Activated CD8-positive, alpha-beta memory T cell treated with anti-CD3 and anti-CD28 coated beads for 48 hours (primary cell): ENCODE measurements at places on chromosomes 6 and 20.

DNA sequence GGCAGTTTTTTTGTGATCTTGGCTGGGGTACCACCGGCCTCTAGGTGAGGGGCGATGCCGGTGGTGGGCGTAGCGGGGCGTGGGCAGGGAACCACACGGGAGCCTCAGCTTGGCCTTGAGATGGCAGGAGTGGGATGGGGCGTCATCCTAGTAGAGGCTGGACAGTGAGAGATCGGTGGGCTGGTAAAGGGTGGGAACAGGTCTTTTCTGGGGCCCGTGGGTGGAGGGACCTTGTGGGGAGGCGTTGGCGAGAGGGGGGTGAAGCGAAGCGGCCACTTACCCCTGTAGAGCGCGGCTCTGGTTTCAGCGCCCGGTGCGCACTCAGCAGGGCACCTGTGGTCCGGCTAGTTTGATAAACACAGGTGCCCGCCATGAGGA lies 12.0 kb downstream of the ITPR3 start:
- DNase-seq = no peak

DNA sequence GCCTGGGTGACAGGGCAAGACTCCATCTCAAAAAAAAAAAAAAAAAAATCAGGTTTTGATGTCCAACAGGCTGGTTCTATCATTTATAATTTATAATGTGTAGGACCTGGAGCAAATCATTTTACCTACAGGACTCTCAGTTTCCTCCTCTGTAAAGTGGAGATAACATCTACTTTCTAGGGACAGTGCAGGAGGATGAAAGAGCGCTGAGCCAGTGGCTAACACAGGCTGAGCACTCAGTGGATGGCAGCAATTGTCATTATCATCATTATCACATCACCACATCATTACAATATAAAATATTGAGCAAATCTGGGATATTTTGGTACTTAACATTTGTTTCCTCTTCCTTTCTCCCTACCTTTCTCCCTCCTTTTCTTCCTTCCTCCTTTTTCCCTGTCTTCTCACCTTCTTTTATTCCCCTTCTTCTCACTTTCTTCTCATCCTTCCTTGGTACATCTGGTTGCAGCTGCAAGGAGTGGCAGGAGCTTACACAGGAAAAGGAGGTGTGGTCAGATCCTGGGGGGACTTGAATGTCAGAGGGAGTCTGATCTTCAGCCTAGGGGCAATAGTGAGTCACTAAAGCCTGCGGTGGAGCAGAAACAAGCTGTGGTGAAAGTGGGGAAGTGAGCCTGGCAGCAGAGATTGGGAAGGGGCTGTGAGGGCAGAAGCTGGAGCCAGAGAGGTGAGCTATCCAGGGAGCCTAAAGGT lies 24.6 kb upstream of the CTNNBL1 start:
- DNase-seq = no peak

- DNase-seq = no peak
Observed at GRCh38 chr20:50821257-50821921, 26.5 kb downstream of the BCAS4 start.

- DNase-seq = no peak
Observed at GRCh38 chr20:53061192-53062108, 89.3 kb downstream of the TSHZ2 start.

DNA sequence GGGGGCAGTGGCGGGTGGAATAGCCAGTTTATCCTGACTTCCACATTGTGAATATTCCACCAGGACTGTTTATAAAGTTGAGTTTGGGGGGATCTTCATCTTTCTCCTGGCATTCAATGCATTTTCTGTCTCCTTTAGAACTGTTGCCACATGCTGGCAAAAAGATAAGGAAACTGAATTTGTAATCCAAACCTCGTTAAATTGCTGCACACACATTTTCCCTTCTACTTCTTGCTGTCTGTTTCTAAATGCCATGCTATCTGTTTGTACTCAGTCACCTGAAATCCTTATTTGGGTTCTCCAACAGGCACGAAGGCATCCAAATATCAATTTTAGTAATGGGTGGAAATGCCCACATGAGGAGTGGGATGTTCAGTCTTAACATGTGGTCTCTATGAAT lies 180.2 kb upstream of the CCN2 start:
- DNase-seq = no peak

DNA sequence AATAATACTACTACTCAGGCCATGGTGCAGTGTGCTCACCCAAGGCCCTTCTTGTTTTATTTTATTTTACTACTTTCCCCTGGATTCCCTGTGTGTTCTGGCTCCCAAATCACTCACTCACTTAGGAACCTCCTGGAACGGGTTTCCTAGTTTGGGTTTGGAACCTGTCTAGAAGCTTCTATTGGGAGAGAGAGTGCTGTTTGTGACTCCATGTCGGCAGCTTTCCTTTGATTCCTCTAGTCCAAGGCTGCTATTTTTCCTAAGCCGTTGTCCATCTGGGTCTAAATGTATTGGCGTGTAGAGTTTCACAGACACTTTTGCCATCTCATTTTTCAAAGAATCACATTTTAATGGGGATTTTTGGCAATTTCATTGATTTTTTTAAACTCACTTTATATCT lies 70.8 kb downstream of the FOXA2 start:
- DNase-seq = no peak

- no peak for DNase-seq
Observed at GRCh38 chr20:53316206-53316937, 277.3 kb downstream of the ZNF217 start.

- no peak for DNase-seq
Observed at GRCh38 chr6:3773678-3774298, 22.3 kb upstream of the PXDC1 start.

DNA sequence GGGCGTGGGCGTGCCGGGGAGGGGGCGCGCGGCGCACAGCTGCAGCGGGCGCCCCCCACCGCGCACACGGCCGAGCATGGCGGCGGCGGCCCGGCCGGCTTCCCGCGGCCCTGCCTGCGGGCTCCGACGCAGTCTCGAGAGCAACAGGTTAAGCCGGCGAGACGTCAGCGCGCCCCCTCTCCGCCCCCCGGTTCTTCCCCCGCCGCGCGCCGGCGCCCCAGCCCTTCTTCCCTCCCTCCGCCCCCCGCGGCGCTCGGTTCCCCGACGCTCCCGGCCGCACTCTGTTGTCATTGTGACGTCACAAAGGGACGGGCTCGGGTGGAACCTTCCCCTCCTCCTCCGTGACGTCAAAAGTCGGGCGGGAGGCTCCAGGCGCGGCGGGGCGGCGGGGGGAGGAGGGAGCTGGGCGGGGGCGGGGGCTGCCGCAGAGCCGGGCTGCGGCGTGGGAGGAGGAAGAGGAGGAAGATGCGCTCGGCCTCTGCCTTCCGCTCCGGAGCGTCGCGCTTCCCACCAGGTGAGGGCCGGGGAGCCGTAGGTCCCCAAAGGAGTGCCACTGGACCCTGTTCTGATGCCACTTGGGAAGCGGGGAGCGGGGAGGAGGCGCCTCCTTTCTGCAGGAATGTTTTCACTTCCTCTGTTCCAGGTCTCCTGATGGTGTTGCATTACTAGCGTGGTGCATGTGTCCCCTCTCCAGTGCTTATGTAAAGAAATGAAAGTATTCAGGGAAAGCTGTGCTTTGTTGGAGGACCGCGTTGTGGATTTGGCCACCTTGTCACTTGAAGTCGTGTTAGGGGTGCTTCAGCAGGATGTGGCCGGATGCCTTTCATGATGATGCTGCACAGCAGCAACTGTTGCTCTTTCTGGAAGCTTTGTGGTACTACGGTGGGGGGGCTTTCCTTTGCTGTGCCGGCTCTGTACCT lies 2.8 kb downstream of the JARID2 start:
- DNase-seq = peak; percentile 71

GRCh38 chr6:127516662-127517273 lies 2.4 kb downstream of the MTCL3 start:
- DNase-seq = peak; percentile 19

- no peak for DNase-seq
Observed at GRCh38 chr6:53614676-53615075, 50.9 kb downstream of the KLHL31 start.

DNA sequence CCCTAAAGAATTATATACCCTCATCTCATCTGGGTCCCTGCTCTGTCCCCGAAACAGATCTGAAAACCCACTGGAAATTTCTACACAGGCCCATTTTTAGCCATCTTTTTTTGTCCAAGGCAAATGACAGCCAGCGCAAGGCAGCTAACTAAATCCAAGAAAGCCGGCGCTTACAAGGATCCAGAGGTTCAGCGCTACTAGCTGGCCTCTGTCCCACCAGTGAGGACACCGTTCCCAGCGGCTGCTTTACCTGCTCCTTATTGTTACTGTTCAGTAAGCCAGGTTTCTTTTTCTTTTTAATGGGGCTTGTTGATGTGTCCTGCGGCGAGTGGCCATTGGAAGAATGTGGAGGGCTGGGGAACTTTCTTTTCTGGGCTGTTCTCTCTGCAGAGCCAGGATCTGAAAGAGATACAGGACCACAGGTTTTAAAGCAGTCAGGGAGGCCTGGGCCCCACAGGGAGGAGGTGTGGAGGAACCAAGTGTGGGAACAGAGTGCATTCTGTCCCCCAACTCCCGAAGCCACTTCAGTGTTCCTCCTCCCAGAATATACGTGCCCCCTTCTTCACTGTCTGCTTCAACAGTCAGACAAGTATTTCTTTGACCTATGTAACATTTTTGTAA lies 46.6 kb downstream of the ZMYND8 start:
- DNase-seq = no peak

DNA sequence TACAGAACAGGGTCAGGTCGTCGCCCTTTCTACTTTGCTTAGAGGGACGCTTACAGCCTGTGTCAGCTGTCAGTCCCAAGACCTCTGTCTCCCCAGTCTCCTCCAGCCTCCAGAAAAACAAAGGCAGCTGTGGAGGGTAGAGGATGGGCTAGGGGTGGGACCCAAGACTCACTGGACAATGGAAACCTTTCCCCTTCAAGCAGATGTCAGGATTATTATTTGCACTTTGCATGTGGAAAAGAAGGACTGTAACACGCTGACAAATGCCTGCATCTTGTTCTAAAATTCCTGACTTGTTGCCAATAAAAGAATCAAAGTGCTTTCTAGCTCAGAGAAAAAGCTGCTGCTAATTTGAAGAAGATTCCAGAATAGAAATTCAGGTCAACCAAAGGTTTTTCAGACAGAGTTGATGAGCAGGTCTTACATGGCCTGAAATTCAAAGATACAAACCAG lies 58.7 kb downstream of the SNX5 start:
- no peak for DNase-seq

GRCh38 chr6:123009059-123009458 lies 13.0 kb downstream of the CLVS2 start:
- DNase-seq = no peak

GRCh38 chr6:28161410-28162079 lies 19.9 kb downstream of the ZKSCAN8 start:
- peak; percentile 72 for DNase-seq
